Tibial nerve (tissue), 4 donors: ENCODE measurements at places on chromosomes 7 and 10. TPM values are rescaled to one million over a fixed set of nuclear protein-coding genes. Genes with fewer than 3 reads are reported as not detected.

DNA sequence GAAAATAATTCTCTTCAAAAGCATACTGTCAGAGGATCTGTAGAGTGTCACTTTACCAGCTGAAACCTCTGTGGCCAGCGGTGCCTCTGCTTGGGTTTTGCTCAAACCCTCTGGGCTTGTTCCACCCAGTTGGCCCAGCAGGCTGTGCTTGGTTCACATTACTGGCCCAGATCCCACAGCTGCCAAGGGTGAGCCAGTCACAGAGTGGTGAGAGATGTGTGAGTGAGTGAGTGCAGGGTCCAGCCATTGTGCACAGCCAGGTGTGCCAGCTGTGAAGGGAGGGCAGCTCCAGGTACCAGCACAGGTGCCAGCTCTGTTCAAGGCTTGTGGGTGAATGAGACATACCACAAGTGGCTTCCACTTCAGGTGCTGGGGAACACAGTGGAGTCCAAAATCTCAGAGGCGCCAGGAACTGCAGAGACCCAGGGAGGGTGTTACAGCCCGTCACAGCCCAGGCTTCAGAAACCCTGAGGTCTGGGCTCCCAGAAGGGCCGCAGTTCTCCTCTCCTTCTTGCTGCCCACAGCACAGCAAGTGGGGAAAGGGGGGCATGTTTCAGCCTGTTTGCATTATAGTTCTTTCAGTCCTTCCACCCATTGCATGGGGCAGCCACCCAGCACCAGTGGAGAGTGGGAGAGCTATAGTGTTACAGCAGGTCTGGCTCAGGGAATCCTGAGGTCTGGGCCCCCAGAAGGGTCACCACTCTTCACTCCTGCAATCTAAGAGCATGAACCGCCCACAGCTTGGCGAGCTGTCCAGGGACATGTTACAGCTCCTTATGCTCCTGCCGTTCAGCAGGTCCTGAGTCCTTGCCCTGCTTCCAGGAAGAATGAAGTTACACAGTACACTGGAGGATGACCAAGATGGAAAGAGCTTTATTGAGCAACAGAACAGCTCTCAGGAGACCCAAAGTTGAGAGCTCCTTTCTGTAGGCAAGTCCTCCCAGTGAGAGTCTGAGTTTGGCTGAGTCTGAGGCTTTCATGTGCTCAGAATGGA is 931.7 kb upstream of the SORCS1 start:
- H3K4me1 ChIP-seq, result no peaks in the 10 kb centered on the region
- H3K4me3 ChIP-seq, result no peak overlapping the region
- H3K27ac ChIP-seq, result no peak overlapping the region
- no peaks in the 10 kb centered on the region for H3K36me3 ChIP-seq
- no peaks in the 10 kb centered on the region for H3K27me3 ChIP-seq
- no peak for DNase-seq

Gene KCNIP2
- total RNA-seq, result 6.1 TPM

GRCh38 chr7:101255796-101256195 is 10.9 kb upstream of the FIS1 start:
- H3K4me1 ChIP-seq, result peaks cover 16% of the 10 kb centered on the region
- no peaks in the 10 kb centered on the region for H3K36me3 ChIP-seq
- no peak overlapping the region for H3K27ac ChIP-seq
- H3K27me3 ChIP-seq, result no peaks in the 10 kb centered on the region
- no peak overlapping the region for H3K4me3 ChIP-seq
- no peak for DNase-seq

Gene NODAL
- total RNA-seq, result not detected

Gene SH2B2
- 8.5 TPM for total RNA-seq

Gene PLPP4
- total RNA-seq, result not detected

- H3K27me3 ChIP-seq, result no peaks in the 10 kb centered on the region
- no peak for DNase-seq
- no peak overlapping the region for H3K27ac ChIP-seq
- H3K36me3 ChIP-seq, result no peaks in the 10 kb centered on the region
- H3K4me1 ChIP-seq, result no peaks in the 10 kb centered on the region
Measured at GRCh38 chr7:121753944-121754343, 119.0 kb upstream of the PTPRZ1 start.

DNA sequence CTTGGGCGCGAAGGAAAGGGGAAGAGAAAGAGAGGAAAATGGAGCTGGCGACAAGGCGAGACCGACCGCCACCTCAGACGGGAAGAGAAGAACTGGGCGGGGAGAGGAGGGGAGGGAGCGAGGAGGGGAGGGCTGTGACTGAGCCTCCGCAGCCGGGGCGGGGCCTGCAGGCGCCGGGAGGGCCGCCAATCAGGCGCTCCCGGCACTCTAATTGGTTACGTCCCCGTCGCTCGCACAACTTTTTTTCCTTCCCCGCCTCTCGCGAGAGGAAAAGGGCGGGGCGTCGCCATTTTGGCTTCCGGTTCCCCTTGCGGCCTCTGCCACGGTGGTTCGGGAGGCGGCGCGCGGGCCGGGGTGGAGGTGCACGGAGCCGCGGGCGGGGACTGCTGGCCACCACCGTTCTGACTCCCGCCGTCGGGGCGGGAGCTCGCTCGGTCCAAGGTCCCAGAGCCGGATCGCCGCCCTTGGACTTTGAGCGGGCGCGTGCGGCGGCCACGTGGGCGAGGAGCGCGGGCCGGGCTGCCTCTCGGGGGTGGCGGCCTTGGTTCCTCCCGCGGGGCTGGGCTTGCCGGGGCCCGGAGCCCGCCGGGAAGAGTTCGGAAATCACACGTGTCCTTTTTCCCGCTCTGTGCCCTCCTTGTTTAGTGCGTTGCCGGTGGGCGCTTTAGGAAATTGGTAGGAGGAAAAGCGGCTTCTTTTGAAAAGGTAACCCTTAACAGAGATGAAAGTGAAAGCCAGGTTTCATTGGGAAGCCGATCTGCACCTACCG is at the start of gene GDI2:
Gene GDI2, minus strand, starts transcription at position 94 of the 769 bp plus-strand sequence. CDS start 176 bp downstream, outside the sequence.
- H3K27ac ChIP-seq, result peak within 1 kb of the TSS; percentile 94
- H3K4me1 ChIP-seq, result no peaks in the 10 kb centered on the region
- H3K36me3 ChIP-seq, result no peaks in the 10 kb centered on the region
- peak; percentile 93 for DNase-seq

Gene MINDY4
- total RNA-seq, result 17.1 TPM

DNA sequence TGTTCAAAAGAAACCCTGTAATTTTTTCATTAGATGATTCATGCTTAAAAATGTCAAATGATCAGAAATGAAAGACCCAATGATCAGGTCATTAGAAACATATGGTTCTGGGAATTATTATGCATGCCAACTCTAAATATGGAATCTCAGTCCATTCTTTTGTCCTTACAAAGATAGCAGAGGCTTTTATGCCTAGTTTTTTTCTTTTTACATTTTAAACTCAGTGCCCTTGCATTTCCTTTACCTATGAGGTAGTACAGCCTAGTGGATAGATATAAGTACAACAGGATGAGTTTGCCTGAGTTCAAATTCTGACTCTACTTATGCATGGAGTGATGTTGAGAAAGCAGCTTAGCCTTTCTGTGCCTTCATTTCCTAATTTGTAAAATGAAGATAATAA is 392.9 kb downstream of the SUGCT start:
- no peak overlapping the region for H3K27ac ChIP-seq
- H3K4me1 ChIP-seq, result no peaks in the 10 kb centered on the region
- no peak for DNase-seq
- H3K27me3 ChIP-seq, result no peaks in the 10 kb centered on the region

DNA sequence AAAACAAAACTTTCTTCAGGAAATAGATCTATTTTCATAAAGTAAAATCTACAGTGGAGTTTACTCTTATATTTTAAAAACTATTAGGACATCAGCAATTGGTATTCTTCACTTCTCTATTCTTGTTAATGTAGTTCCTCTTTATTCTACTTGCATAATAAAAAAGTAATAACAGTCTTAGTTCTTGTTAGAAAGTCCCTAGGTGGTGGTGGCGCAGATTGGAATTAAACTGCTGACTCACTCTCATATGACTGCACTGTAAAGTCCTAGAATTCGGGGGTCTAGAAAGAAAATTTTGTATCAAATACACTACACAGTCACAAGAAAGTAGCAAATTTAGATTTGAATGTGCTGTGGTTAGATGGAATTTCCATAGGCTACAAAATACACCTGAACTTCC is 44.6 kb upstream of the TES start:
- H3K27me3 ChIP-seq, result no peaks in the 10 kb centered on the region
- no peak overlapping the region for H3K4me3 ChIP-seq
- no peak for DNase-seq
- H3K36me3 ChIP-seq, result no peaks in the 10 kb centered on the region
- H3K27ac ChIP-seq, result no peak overlapping the region

- no peak overlapping the region for H3K4me3 ChIP-seq
- H3K27me3 ChIP-seq, result no peaks in the 10 kb centered on the region
- DNase-seq, result no peak
- H3K36me3 ChIP-seq, result no peaks in the 10 kb centered on the region
- no peaks in the 10 kb centered on the region for H3K4me1 ChIP-seq
Measured at GRCh38 chr10:106043863-106044262, 1120.6 kb downstream of the SORCS1 start.

- H3K27me3 ChIP-seq, result no peaks in the 10 kb centered on the region
- H3K36me3 ChIP-seq, result peaks cover 3% of the 10 kb centered on the region
- no peak overlapping the region for H3K4me3 ChIP-seq
- H3K4me1 ChIP-seq, result peaks cover 13% of the 10 kb centered on the region
- DNase-seq, result no peak
Measured at GRCh38 chr10:100966887-100967286, 2.4 kb upstream of the SEMA4G start.

DNA sequence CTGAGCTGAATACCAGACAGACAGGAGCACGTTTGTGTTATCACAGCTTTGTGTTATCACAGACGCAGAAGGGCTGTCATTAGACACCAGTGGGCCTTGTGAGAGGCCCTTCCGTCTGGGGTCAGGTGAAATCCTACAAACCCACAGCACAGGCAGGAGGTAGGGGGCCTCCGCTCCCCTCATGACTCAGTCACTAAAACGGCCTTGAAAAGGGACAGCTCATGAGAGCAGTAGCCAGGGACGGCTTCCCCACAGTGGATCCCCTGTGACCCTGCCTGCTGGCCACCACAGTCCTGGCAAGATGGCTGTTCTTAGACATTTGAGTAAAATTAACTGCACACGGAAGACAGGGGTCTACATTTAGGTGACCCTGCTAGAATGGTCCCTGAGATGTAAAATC is 215.8 kb upstream of the PPP2R2D start:
- H3K27ac ChIP-seq, result no peak overlapping the region
- no peak overlapping the region for H3K4me3 ChIP-seq
- no peaks in the 10 kb centered on the region for H3K27me3 ChIP-seq
